ENCODE measurements at places on chromosomes 6 and 20.

DNA sequence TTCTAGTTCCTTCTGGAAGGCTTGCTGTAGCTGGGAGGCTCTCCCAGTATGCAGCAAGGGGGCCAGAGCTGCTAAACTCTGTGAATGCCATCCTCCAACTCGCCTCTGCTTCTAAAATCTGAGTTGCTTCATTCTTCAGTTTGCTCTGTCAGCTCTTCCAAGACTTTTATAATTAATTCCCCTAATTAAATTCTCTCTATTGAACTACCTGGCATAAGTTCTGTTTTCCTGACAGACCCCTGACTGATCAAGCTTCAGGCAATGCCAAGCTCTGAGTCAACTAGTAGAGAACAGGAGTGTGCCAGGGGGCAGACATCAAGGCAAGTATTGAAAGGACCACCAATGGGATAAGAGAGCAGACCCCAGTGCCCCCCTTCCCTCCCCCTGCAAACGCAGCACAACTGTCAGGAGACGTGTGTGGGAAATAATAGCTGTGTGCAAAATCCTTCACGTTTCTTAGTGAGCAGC lies 109.3 kb upstream of the TAB2 start:
- no peak for DNase-seq

GRCh38 chr20:51456511-51457509 lies 85.7 kb downstream of the NFATC2 start:
- DNase-seq, result peak; percentile 89

- no peak for DNase-seq
Measured at GRCh38 chr6:164897523-164898235, 411.7 kb downstream of the C6orf118 start.

GRCh38 chr6:129350278-129350677 lies 359.7 kb downstream of the ARHGAP18 start:
- DNase-seq, result no peak

DNA sequence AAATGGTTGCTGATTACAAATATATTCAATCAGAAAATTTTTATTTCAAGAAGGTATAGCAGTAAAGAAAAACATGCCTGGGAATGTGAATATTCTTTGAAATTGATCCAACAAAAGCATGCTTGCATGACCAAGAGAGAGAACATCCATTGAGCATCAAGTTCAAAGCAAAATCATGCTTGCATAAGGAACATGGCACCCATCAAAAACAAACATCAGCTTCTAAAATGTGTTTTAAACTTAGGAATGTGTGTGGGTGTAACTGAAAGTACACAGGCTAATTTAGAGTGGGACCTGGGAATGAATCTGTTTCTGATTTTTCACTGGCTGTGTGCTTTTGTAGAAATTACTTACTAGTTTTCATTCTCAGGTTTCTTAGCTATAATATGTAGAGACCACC lies 5.6 kb downstream of the SLC17A5 start:
- DNase-seq, result peak; percentile 38

GRCh38 chr6:158361961-158362669 lies 49.9 kb downstream of the TULP4 start:
- peak; percentile 44 for DNase-seq

DNA sequence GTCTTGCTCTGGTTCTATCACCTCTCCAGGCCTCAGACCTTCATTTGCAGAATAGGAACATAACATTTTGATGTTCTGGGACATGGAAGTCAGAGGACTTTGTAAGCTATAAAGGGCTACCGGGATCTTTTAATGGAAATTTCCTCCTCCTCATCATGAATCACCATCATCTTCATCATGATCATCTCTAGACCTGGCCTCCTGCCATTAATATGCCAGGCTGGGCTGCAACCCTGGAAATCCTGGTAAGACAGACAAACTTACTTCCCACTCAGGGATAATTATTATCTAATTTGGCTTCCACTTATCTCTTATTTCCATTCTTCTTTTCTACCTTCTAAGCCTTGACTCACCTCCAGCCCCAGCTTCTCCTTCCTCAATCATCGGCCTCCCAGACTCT lies 41.0 kb upstream of the MRPS18A start:
- DNase-seq, result no peak

- DNase-seq, result no peak
Measured at GRCh38 chr6:34143884-34144580, 1.9 kb downstream of the GRM4 start.

- DNase-seq, result no peak
Measured at GRCh38 chr20:50151034-50151743, 2.3 kb downstream of the PEDS1 start.

- no peak for DNase-seq
Measured at GRCh38 chr6:10908228-10908627, 21.4 kb downstream of the SYCP2L start.

GRCh38 chr6:30483677-30484279 lies 5.5 kb upstream of the HLA-E start:
- DNase-seq, result peak; percentile 40

GRCh38 chr6:55034752-55035151 lies 139.6 kb upstream of the HCRTR2 start:
- no peak for DNase-seq

DNA sequence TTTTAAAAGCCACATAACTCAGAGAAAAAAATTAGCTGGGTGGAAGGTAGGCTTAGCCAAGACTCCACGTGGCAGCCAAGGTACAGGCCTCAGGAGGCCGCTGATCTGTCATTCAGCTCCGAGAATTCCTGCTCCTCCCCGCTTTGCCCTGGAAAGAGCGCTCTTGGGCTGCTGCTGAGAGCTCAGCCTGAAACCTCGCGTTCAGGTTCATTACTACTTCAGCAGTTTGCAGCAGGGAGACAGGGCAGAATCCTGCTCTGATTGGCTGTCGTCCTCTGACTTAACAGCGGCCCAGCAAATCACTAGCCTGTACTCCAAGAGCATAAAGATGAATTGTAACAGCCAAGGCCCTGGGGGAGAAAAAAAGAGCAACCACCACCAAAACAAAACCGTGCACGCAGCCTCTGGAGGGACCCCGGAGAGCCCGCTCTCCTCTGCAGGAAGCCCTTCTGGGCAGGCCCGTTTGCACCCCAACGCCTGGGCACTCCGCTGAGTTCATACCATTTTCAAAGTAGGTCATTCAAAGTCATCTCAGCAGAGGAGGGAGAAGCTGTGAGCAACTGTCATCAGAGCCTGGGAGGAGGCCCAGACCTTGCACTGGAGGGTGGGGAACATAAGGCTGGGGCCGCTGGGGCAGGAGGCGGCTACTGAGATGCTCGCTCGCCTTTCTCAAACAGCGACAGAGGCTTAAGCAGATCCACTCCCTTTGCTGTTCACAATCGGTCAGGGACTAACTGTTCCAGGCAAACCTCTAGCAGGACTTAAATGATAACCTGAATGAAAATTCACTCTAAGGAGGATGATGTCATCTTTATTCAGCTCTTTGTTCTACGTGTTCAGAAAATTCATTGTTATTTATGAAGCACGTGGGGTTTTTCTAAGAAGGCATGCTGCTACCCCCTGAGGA lies 42.3 kb upstream of the ATXN1 start:
- peak; percentile 88 for DNase-seq

DNA sequence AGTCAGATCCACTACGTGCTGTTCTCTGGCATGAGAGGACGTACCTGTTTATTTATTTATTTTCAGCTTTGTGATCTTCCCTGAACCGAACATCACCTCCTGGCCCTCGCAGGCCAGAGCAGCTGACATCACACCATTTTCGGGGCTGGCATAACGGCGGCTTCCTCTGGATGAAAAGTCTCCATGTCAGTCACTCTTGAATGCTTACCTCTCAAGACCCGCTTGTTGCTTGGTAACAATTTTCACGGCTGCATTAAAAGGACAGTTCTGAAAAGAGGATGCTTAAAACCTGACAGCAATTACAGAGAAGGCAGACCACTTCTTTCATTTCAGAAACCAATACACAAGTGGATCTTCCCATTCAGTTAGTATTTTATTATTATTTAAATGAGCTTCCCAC lies 159.8 kb upstream of the CDH4 start:
- DNase-seq, result no peak

GRCh38 chr20:1309439-1309847 lies 19.5 kb downstream of the SDCBP2 start:
- no peak for DNase-seq

- DNase-seq, result no peak
Measured at GRCh38 chr6:7200598-7201443, 93.1 kb downstream of the RREB1 start.

GRCh38 chr6:155341130-155341828 lies 27.0 kb upstream of the TFB1M start:
- peak; percentile 95 for DNase-seq

- no peak for DNase-seq
Measured at GRCh38 chr6:97064578-97064977, 140.1 kb downstream of the KLHL32 start.

- no peak for DNase-seq
Measured at GRCh38 chr20:24833592-24833991, 115.5 kb upstream of the CST7 start.

GRCh38 chr6:107616775-107617174 lies 126.9 kb downstream of the SOBP start:
- no peak for DNase-seq

DNA sequence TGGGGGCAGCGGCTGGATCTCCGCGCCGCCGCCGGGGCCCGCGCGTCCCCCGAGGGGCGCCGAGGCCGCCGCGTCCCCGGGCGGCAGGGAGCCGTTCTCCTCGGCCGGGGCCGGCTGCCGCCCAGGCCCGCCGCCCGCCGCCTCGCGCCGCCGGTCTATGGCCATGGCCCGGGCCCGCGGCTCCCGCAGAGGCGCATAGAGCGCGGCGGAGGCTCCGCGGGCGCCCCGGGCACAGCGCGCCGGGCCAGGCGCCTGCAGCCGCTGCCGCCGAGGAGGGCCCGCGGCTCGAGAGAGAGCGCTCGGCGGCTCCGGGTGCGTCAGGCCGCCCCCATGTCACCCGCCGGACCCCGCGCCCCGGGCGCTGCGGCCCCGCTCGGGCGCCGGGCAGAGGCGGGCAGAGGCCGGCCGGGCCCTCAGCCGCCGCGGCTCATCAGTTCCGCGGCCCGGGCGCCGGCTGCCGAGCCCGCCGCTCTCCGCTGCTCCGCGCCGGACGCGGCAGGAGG lies 404 bp downstream of the SLC22A23 start:
- no peak for DNase-seq

- no peak for DNase-seq
Measured at GRCh38 chr20:24079661-24080412, 91.3 kb upstream of the GGTLC1 start.

- no peak for DNase-seq
Measured at GRCh38 chr6:91447081-91447480, 860.2 kb upstream of the MAP3K7 start.

DNA sequence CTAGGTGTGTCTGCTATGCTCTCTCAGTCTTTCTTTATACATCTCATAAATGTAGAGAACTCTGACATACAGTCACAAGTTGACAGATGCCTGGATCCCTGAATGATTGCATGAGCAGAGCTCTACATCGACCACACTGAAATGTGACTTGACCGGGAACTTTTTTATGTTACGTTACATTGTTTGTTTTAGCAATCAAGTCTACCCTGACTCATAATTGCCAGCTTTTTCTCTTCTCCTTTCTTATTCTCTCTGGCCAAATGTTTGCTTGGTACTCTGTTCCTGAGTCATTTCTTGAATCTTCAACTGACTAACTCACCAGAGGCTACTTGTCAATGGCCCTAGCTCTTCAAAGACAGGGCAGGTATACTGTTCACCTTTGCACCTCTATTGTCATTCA lies 213.6 kb upstream of the DTNBP1 start:
- peak; percentile 6 for DNase-seq

GRCh38 chr20:14234666-14235295 lies 102.6 kb downstream of the FLRT3 start:
- DNase-seq, result peak; percentile 67

DNA sequence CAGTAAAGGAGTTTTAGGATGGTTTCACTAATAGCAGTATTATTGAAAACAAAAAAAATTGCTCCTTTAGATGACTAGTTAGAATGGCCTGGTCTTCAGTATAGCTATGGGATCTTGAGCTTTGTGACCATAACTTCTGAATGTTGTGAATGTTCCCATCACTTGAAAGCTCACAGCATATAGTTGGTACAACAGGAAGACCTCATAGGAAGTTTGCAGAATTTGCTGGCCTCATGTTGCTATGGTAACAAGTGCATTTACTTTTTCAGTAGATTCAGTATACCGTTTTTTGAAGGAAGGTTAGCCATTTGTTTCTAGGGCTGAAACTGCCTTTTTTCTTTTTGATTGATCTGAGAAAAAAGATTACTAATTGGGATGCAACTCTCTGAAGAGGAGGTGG lies 8.3 kb downstream of the PHF3 start:
- DNase-seq, result no peak

- DNase-seq, result no peak
Measured at GRCh38 chr6:154234019-154234772, 122.4 kb downstream of the IPCEF1 start.

DNA sequence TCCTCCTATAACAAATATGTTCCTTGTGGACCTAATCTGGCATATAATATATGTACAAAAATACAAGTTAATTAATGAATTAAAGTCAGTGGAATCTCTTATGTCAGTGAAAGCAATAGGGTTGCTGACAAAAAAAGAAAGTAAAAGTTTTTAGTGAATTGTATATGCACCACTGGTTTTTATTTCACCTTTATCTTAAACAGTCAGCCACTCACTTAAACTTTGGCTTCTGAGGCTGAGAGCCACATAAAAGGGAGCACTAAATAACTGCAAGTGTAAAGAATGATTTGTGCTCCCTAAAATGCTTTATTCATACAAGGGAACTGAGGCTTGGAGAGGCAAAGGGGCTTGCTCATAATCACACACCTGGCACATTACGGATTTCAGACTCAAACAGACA lies 9.9 kb upstream of the F13A1 start:
- DNase-seq, result no peak

- DNase-seq, result no peak
Measured at GRCh38 chr20:53891306-53891894, 179.0 kb downstream of the BCAS1 start.

GRCh38 chr20:41137614-41138474 lies 501 bp downstream of the PLCG1 start:
- DNase-seq, result peak; percentile 47

- DNase-seq, result no peak
Measured at GRCh38 chr6:90370493-90370959, 73.9 kb upstream of the BACH2 start.

GRCh38 chr20:46559685-46560440 lies 9.4 kb upstream of the OCSTAMP start:
- DNase-seq, result no peak

All from astrocyte (in vitro differentiated cells and primary cell).